ENCODE measurements at places on chromosomes 2 and 18.

- no peak for DNase-seq
Measured at GRCh38 chr2:29052807-29053206, 21.5 kb downstream of the PCARE start.

DNA sequence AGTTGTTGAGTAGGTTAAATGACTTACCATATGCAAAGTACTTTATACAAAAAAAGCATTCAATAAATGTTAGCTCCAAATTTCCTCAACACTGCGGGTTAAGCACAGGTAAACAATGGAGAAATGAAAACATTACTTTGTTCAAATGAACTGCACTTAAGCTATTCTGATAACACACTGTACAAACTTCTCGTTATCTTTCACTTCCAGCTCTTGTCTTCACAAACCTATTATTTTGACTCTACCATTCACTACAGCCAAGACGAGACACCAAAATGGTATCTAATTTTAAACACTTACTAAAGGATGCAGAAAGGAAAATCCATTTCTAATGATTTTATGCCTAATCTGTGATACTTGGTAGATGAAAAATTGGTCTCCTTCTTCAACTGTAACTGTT, 43.8 kb downstream of the SLC40A1 start:
- DNase-seq = no peak

DNA sequence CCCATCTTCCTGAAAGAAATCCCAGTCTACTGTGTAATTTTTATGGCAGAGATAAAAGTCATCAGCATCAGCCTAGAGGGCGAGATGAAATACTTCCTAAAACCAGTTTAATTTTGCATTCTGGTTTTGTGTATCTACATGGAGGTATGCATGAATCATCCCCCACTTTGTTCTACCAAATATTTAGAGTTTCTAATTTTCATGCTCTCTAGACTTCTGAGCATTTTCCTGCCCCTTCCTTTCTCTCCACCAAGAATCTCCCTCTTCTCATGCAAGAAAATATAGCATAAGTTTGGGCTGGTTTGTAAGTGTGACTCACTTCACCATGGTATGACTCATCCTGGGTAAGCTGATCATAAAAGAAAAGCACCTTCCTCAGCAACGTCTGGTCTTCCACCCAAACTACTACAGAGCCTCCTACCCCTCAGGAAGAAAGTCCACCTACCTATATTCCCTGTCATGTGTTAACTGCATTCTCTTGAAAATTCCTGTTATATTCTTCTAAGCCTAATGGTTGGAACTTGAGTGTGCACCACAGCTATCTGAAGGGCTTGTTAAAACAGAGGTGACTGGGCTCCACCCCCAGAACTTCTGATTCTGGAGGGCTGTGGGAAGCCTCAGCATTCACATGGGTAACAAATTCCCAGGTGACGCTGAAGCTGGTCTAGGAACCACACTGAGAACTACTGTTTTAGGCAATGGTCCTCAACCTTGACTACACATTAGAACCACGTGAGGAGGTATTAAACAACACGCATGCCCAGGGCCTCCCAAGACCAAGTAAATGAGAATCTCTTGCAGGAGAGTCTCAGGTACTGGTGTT, 37.4 kb upstream of the RAPGEF4 start:
- DNase-seq = no peak

DNA sequence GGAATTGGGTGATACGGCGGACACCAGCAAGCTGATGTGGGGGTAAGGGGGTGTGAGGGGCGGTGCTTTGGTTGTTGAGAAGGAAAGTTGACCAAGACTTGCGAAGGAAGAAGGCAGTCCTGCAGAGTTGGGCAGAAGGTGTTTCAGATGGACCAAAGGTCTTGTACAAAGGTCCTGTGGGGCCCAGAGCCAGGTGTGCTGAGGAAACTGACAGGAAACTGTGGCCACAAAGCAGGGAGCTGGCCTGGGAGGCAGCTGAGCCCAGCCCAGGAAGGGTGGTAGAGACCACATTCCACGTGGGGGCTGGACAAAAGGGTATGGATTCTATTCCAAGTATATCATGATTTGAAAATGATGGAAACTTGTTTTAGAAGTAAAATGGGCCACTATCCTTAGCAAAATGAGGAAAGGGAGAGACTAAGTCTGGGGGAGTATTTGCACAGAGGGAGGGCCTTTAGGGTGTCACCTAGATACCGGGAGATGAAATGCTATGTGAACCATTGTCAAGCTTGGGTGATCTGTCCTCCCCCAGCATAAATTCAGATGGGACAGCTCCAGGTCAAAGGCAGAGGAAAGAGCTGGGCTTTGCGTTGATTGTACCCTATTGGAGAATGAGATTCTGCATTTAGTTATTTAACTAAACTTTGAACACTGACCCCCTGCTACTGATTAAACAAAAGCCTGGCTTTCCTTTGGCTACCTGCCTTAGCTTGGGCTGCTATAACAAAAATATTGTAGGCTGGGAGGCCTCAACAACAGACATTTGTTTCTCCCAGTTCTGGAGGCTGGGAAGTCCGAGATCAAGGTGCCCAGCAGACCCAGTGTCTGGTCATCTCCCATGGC, 4.3 kb upstream of the EDAR start:
- no peak for DNase-seq

GRCh38 chr18:69250305-69251151, 150.2 kb upstream of the DOK6 start:
- DNase-seq = no peak

GRCh38 chr18:76741346-76741745, 81.0 kb upstream of the ZNF236 start:
- no peak for DNase-seq

DNA sequence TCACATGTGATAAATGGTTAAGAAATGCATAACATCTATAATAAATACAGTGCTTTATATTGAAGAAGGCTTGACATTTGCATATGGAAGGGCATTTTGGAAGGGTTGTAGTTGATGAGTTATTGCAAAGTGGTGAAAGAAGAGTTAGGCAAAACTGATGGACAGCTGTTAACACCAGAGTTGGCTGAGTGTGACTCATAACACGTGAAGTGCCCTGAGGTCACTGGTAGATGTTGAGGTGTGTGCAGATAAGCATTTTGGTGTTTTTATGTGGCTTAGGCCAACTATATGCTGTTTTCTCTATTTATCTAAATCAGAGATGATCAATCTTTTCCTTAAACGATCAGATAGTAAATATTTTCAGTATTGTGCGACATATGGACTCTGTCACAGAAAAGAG, 154.3 kb upstream of the KCNH7 start:
- no peak for DNase-seq

- DNase-seq = no peak
Measured at GRCh38 chr18:7485616-7486015, 81.5 kb upstream of the PTPRM start.

- no peak for DNase-seq
Measured at GRCh38 chr2:239806758-239807434, 218.2 kb downstream of the NDUFA10 start.

DNA sequence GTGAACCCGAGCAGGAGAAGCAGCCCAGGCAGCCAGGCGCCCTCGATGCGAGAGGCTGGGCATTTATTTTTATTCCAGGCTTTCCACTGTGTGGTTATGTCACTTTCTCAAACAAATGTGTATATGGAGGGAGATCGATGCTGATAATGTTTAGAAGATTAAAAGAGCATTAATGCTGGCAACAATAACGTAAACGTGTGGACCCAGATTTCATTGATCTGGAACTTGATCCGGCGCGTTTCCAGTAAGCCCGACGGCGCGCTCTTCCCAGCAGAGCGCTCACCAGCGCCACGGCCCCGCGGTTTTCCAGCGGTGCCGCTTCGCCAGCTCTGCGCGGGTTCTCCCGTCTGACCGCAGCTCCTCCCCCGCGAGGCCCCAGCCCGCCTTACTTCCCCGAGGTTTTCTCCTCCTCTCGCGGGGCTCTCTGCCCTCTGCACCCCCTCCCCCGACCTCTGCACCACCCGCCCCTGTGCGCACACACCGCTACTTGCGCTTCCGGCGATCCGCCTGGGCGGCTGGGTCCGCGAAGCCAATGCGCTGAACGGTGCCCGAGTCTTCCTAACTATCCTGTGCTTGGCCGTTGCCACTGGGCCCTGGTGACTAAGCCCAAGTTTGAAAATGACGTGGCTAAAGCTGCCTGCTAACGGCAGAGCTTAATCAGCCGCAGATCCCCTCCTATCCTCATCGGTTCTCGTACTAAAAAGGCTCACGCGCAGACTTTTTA, 6.1 kb downstream of the ONECUT2 start:
- DNase-seq = no peak

GRCh38 chr2:86039963-86040655, 65.6 kb downstream of the POLR1A start:
- DNase-seq = no peak

DNA sequence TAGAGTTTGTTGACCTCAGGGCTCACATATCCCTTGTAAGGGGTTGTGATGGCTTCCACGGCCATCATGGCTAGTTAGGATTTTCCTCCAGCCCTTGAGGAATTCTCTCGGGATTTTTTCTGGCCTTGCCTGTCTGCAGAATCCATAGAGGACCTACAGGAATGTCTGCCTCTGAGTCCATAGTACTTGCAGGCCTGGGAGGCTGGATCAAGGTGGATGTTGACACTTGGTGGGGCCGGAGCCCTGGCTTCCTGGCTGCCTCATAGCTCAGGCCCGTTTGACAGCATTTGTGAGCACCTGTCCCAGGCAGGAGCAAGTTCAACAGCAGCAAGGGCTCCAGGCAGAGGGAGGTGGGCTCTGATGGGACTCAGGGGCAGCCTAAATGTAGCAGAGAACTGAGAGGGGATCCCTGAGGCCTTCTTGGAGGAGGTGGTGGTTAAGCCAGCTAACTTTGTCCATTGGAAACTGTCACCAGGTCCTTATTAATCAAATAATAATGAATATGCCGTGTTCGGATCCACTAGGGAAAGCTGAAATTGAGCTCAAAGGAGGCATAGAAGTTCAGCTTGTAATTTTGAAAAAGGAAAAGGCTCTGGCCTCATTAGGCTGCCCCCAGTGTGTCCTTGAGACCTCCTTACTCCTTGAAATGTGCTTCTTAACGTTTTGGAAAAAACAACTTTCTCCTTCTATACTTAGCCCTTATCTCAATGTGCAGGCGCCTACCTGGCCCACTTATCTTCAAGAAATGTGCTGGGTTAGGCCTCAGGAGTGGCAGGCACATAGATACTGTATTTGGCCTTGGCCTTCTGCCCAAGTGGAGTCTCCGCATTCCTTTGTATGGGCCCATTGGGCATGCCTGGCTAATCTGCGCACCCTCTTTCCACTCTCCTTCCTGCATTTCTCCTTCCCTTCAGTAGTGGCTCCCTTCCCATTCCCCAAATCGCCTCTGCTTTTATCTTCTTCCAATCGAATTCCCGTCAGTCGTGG, 66.9 kb downstream of the HPCAL1 start:
- no peak for DNase-seq

DNA sequence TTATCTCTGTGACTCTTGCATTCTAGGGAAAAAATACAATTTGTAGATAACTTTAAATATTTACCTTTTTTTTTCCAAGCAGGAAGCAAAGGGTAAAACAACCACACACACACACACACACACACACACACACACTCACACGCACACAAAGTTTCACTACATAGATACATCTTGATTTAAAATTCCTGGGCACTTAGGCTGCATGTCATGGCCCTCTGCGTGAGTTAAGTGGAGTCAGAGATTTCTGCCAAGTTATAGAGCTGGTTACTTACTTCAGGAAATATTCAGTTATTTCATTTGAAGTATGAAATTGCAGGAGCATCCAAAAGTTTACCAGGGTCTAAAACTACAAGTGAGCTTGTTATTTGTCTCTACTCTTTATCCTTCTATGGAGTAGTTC, 612.0 kb downstream of the IRS1 start:
- DNase-seq = no peak

DNA sequence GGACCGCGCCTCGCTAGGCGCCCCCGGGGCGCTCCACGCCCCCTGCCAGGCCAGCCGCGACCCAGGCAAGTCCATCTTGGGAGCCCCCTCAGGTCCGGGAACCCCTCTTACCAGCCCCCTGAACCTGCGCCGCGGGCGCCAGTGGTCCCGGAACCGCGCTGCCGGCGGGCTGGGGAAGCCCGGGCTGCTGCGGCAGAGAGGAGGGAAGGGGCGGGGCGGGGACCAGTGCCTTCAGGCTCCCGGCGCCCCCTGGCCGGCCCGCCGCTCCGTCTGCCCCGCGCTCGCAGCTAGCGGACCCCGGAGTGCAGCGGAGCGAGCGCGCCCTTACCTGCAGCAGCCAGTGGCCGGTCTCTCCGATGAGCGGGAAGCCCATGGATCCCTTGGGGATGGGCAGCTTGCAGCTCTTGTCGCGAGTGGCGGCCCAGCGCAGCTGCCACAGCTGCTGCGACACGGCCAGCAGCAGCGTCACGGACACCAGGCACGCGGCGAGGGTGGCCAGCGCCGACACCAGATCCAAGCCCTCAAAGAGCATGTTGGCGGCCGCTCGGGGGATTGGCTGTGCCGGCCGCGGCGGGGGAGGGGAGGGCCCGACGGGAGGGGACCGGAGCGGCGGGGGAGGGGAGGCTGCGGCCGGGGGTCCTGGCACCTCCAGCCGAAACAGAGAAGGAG, at the start of gene CYP26B1:
Gene CYP26B1, minus strand, starts transcription at position 560 of the 669 bp plus-strand sequence. Its CDS starts 28 bp downstream, at position 532.
- no peak for DNase-seq

- no peak for DNase-seq
Measured at GRCh38 chr2:37593694-37594093, 77.7 kb downstream of the CDC42EP3 start.

DNA sequence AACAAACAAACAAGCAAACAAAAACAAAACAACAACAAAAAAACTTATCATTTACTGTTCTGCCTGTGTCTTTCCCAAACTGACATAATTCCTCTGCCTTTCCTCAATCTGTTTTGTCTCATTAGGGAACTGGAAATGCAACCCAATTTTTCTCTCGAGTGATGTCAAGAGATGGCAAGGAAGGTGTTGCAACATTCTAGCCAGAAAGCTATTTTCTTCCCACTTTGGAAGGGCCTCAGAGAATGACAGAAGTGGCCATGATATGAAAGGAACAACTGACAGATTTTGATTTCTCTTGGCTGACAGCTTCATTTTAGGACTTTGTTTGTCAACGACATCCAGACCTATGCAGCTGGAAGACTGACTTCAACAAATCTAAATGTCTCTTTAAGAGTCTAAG, 24.7 kb downstream of the RND3 start:
- no peak for DNase-seq

GRCh38 chr2:136131484-136131960, 13.6 kb upstream of the CXCR4 start:
- no peak for DNase-seq

GRCh38 chr2:86213056-86213455, 13.8 kb downstream of the MRPL35 start:
- DNase-seq = no peak

All from stimulated activated CD4-positive, alpha-beta T cell treated with anti-CD3 and anti-CD28 coated beads, Interleukin-15, amount 100 ng/mL, for 1 hour (primary cell).